ENCODE measurements at places on chromosomes 3 and 15. TPM values are rescaled to one million over a fixed set of nuclear protein-coding genes. Genes with fewer than 3 reads are reported as not detected.

DNA sequence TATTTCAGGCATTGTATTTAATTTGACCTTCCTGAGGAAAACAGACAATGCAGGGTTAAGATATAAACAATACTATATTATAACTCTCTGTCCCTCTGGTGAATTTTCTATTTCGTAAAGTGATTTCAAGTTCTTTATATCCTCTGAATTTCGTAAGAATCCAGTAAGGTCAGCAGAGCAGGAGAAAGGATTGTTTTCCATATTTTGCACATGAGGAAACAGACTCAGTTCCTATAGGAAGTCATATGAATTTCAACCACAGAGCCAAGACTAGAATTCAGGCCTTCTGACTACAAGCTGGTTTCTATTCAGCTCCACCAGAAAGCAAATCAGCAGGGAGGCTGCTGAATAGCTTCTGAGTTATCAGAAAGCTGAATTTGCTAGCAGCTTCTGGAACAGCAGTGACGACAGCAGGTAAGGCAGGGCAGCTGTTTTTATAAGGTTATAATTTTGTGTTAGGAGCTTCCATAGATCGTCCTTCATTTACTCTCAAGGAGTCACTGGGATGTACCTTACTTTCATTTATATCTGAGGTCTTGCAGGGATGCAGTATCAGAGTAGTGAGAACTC is 11.1 kb upstream of the PLAAT1 start:
- DNase-seq: no peak

GRCh38 chr15:31279221-31280045 is 47.2 kb upstream of the KLF13 start:
- DNase-seq: peak; percentile 19

DNA sequence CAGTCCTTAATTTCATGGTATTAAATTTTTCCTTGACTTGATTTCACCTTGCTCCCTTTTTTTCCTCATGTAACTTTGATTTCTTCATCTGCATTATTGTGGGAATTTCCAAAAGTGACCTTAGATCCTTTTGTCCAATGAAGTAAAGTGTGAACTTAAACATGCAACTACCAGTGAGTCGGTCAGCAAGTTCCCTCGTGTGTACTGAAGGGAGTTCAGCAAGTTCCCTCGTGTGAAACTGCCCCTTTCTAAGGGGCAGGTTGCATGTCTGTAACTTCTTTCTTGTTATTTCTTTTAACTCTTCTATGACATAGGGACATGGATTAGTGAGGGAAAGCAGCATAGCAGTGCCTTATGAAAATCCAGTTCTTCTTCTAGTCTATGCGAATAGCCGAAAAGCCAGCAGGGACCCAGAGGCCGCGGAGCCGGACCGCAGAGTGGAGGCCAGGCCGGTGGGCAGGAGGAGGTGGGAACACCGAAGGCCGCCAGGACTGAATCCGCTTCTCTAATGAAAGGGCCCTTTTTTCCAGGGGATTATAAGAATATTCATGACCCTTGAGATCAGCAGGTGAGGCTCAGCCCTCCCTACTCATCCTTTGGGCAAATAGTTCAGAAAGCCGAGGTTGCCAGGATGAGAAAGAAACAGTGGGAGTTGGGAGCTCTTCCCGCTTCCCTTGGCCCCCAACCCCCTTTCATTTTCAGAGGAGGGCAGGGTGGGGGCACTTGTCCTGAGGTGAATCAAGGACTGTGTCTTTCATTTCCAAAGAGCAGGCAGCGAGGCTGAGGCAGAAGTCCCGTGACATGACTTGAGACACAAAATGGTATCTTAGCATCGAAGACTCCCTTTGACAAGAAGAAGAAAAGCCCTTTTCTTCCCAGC is 117.5 kb downstream of the OPA1 start:
- DNase-seq: no peak

Gene GXYLT2
- 12.8 TPM for total RNA-seq

DNA sequence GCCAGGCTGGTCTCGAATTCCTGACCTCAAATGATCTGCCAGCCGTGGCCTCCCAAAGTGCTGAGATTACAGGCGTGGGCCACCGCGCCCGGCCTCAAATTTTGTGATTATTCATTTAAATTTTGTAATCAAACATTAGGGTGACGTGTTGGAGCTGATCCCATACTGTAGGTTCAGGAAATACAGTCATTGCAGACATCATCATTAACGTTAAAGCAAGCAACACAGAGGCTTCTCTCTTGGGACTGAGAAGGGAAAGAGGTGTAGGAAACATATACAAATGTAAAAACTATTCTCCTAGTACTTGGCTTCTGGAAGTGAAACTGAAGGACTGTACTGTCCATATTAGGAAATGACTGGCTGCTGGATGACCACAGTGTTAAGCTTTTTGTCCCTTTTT is 11.1 kb upstream of the ARID3B start:
- DNase-seq: no peak

GRCh38 chr15:77358545-77359240 is 61.2 kb downstream of the PEAK1 start:
- DNase-seq: no peak

Data from omental fat pad (tissue), 4 donors.